ENCODE measurements at places on chromosomes 3 and 15.

- no peak for ATAC-seq
Observed at GRCh38 chr3:195319060-195319459, 48.1 kb upstream of the XXYLT1 start.

DNA sequence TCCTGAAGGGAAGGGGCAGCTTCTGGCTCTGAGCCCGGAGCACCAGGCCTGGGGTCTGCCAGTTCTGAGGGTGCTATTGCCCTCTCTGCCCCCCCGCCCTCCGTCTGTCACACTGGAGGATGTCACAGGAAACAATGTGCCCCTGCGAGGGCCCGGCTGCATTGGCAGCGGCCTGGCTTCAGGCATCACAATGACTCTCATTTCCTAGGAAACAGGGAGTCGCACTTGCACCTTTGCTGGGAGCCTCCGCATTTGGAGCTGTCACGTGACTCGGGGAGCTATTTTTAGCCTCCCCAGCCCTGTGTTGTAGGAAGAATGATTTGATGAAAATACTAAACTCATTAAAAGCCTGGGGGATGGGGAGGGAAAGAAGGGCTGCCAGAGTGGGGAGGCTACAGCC, 518.9 kb downstream of the SHQ1 start:
- peak; percentile 96 for ATAC-seq

- ATAC-seq = no peak
Observed at GRCh38 chr15:42283671-42284070, 10.4 kb upstream of the TMEM87A start.

DNA sequence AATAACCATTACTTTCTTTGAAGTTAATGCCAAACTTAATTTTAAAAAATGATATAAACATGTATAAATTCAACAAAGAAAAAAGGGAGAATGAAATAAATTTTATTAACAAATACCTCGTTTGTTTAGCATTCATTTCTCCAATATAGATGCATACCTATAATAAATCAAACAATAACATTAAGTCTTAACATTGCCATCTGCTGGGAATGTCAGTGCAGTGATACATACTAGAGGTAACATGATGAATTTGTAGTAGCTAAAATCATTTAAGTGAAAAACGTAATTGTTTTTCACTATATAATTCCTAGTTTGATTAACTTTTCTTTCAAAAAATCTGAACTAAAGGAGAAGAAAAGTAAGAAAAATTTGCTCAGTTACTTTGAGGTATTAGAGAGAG, 340.2 kb upstream of the CBLB start:
- no peak for ATAC-seq

DNA sequence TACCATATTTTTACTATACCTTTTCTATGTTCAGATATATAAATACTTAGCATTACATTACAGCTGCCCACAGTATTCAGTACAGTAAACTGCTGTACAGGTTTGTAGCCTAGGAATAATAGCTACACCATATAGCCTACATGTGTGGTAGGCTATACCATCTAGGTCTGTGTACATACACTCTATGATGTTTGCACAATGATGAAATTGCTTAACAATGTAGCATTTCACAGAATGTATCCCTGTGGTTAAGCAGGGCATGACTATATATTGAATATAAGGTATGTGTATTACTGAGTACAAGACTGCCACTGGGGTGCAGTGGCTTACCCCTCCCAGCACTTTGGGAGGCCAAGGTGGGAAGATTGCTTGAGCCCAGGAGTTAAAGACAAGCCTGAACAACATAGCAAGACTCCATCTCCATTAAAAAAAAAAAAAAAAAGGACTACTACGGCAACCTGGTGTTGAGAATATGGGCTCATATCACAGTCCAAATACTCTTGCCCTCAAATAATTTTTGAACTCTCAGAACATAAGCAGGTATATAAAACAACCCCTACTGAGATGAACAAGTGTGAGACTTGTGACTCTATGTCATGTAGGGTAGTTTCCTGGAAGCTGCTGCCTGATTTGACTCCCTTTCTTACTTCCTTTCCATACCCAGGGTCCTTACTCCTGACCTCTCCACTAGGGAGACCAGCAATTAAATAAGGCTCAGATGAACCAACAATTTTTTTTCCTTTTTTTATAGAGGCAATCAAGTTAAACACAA, 4.8 kb downstream of the PPP1R14D start:
- no peak for ATAC-seq

- no peak for ATAC-seq
Observed at GRCh38 chr3:124530916-124531315, 199.3 kb upstream of the UMPS start.

DNA sequence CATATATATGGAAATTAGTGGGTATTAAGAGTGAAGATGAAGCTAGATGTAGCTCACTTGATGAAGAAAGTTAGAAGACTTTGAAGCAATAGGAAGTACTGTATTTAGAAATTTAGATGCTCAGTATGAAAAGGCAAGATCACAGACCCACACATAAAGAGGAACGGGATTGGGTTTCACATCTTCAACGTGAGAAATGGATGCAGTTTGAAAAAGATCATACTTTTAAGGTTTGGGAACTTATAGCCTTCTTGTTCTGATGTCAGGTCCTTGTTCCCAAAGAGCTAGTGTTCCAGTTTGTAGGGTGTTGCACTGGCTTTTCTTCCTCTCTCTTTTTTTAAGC, 16.7 kb downstream of the AP3S2 start:
- ATAC-seq = no peak

- no peak for ATAC-seq
Observed at GRCh38 chr3:146493221-146493620, 23.9 kb upstream of the PLSCR2 start.

- no peak for ATAC-seq
Observed at GRCh38 chr3:29515451-29515850, 234.6 kb downstream of the RBMS3 start.

GRCh38 chr3:23667536-23668429, 138.0 kb upstream of the UBE2E1 start:
- ATAC-seq = no peak

- no peak for ATAC-seq
Observed at GRCh38 chr15:96123630-96124187, 206.8 kb upstream of the NR2F2 start.

- no peak for ATAC-seq
Observed at GRCh38 chr3:70090322-70090913, 90.9 kb downstream of the SAMMSON start.

- ATAC-seq = no peak
Observed at GRCh38 chr3:14845180-14845579, 26.4 kb downstream of the FGD5 start.

DNA sequence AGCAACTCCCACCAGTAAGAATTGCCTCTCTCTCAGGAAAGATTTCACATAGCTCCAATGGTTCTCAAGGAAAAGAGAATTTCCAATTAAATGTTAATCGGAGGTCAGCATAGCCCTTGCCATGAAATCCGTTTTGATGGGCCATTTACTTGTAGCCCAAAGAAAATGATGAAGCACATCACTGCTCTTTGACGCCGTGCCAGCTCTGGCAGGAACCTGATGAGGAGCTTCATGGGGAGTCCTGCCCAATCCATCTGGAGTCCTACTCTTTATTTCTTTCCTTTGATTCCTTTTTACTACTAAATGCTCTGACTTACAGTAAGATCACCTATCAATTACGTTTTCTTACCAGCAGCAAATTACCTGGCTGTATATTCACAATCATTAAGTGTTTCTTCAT, 84.7 kb downstream of the FGF12 start:
- no peak for ATAC-seq

DNA sequence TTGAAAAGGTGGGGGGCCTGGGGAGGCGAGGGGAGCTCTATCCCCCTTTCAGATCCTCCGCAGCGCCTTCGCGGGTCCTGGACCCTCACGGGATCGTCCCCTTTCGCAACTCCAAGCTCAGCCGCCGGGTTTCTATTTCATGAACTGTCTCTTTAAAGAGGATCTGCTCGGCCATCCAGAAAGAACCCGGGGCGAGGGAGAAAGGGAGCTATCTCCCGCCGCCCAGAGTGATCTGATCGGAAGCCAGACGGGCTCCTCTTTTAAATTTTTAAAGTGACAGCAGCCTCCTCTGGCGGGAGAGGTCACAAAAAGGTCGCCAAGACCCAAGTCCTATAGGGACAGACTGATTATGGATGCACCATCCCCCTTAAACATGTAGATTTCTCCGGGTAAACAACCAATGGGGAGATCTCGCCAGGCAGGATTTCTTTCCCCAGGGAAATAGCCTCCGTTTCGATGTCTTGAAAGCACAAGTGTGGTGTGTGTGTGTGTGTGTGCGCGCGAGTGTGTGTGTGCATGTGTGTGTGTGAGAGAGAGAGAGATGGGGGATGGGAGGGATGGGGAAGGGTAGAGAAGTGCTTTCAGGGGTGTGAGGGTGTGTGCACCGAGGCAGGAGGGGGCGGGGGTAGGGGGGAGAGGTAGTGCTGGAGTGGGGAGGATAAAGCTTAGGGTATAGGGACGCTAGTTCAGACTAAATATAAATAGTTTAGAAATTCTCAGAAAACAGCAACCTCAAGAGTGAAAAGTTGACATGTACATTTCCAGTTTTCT, 516.1 kb downstream of the MECOM start:
- ATAC-seq = peak; percentile 64

DNA sequence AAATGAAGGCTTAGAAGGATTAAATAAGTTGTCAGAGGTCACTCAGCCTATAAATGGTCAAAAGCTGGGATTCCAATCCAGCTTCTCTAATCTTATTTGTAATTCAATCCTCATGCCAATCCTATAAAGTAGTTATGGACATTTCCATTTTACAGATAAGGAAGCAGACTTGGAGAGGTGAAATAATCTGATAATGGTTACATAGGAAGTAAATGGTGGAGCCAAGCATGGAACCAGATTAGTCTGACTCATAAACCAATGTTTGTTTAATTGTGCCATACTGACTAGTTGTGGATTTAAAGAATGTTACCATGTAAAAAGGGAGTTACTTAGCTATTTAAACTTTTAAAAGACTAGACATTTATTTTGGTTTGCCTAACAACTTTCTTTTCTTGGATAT, 59.7 kb downstream of the KCNAB1 start:
- ATAC-seq = no peak

DNA sequence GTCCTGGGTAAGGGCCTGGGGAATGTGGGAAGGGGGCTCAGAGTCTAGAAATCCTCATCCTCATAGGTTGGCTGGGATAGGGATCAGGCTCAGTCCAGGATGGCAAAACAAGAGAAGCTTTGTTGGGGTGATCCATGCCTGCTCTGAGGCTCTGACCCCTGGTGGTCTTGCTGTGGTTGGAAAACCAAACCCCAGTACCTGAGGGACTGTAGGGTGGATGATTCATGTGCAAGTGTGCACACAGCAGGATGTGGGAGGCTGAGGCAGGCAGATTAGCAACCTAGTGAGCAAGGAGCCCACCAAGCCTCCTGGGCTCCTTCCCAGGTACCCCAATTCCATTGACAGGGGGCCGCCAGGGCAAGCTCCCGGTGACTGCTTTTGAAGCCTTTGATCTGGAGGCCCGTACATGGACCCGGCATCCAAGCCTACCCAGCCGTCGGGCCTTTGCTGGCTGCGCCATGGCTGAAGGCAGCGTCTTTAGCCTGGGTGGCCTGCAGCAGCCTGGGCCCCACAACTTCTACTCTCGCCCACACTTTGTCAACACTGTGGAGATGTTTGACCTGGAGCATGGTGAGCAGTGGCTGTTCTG, 3.1 kb downstream of the KLHDC8B start:
- no peak for ATAC-seq

GRCh38 chr3:113698956-113699355, 2.5 kb upstream of the USF3 start:
- no peak for ATAC-seq

DNA sequence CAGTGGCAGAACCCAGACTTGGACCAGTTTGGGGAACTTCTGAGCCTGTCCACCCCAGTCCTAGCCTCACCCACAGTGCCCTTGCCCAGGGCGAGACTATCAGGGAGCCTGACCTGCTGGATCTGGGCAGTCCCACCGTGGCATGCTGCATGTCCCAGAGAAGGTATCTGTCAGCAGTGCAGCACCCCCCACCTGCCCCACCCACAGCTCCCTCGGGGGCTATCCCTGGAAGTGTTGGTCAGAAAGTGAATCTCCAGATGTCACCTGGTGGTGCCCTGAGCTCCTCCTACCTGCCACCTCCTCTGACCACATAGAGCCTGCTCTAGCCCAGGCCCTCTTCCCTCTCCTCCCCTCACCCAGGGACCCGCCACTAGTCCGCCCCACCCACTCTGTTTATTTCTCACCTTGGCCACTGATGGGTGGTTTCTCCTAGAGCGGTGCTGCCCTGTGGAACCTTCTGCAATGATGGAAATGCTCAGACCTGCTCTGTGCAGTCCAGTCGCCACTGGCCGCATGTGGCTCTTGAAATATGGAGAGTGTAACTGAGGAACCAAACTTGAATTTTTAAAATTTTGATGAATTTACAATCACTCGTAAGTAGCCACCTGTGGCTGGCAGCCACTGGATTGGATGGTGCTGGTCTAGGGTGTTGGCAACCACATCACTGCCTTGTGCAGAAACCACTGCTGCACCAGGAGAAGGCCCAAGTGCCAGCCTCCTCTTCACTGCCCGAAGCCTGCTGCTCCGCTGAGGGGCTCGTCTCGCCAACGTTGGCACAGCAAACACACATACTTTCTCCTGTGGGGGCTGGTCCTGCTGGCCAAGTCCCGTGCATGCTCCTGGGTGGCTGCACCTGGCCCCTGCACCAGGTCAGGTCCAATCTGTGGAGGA, 13.1 kb downstream of the HDAC11 start:
- no peak for ATAC-seq

DNA sequence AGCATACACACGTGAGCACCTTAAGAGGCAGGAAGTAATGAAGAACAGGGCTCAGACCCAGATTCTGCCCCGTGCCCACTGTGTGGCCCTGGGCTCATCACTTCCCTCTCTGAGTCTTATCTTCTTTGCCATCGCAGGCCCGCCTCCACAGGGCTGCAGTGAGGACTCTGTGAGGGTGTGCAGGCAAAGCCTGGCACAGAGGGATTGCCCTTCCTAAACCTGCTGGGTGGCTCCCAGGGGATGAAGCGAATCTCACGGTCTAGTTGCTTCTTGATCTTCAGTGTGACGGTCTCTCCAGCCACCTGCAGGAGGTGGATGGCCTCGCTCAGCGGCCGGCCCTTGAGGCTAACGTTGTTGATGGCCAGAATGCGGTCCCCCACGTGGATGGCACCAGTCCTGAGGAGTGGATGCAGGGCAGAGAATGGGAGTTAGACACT, 32.8 kb downstream of the GRIP2 start:
- ATAC-seq = no peak

DNA sequence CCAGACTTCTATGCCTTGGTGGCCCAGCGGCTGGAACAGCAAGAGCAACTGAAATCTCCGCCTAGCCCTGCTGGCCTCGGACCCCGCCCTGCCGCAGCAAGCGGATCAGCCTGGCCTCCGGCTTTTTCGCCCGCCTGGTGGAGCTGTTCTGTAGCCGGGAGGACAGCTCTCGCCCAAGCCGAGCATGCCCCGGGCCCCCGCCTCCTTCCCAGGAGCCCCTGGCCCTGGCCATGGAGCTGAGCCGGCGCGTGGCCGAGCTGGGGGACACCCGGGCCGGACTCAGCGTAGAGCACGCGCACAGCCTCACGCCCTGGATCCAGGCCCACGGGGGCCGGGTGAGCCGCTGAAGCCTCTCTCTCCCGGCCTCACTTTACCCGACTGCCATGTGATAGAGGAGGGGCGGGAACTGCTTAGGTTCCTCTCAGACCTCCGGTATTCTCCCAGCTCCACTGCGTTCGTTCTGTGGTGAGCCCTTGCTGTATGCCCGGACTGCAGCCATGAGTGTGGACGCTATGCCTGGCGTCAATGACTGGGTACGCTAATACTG, 24.1 kb upstream of the MRPL3 start:
- peak; percentile 100 for ATAC-seq

Measured in motor neuron (in vitro differentiated cells).